NCI-H1694 (cell line): ENCODE measurements at places on chromosomes 5 and 9.
A peak's percentile ranks its signal among the peaks of the same experiment; 100 is the strongest.

DNA sequence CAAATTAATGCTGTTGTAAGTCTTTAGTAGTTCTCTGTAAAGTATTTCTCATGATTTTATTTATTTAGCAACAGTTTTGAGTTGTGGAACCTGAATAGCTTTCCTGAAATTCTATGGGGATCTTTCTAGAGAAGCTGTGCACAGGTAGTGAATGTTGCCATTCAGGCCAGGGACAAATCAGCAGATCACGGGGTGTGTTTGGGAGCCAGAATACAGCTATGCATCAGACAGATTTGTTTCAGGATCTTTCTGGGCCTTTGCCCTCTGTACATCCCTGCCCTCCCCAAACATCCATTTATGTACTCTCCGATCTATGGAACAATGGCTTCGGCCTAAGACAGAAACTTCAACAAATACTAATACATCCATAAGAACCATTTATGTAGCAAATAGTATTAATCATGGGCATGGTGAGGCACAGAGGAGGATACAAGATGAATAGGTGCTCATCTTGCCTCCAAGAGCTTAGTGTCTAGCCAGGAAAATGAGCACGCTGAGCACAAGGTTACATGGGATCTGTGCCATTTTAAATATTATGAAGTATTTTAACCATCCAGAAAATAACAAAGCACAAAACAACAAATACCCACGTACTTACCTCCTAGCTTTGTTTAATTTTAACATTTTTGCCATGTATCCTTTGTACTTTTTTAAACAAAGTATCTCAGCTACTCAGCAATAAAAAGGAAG lies 13.1 kb downstream of the ARHGEF37 start:
- no peak for DNase-seq

- DNase-seq: no peak
These were observed 626 bp downstream of the OR13C2 start for GRCh38 chr9:104604801-104605200.

DNA sequence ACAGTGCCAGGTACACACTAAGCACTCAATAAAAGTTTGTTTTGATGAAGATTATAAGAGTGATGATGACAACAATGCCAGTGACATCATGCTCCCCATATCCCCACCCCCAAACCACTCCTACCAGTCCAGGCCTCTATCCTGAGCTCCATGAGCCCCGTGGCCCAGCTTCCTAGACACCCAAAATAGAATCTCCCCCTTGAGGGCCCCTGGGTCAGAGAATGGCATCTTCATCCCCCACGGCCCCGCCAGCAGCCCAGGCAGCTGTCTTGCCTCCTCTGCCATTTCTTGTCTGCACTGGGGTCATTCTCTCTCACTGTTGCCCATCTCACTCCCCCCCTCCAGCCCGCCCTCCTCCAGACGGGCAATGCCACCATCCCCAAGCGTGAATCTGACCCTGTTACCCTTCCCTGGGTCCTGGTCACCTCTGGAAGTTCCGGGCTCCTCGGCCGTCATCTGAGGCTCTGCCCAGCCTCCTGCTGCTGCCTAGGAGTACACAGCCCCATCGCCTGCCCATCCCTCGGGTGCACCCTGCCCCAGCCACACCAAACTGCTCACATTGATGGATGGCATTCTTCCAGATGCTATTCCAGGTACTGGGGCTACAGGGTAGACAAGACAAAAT lies 76.8 kb upstream of the LMX1B start:
- no peak for DNase-seq

GRCh38 chr9:131434673-131435072 lies 40.8 kb downstream of the PRRC2B start:
- no peak for DNase-seq

DNA sequence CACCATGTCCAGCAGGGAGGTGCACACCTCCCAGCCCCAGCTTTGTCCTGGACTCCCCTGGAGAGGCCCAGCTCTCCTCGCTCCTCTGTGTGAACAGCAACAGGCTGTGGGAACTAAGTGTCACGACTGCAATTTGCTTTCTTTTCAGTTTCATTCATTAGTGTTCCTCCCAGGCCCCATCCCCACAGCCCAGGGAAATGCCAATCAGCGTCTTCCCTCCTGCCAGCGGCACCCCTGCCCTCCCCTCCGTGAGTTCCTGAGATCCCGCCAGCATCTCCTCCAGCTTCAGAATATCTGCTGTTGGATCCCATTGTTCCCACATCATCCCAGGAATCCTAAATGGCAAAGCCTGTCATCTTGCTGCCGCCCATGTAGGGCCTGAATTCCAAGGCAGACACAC lies 13.1 kb upstream of the RPL26L1 start:
- DNase-seq: no peak

DNA sequence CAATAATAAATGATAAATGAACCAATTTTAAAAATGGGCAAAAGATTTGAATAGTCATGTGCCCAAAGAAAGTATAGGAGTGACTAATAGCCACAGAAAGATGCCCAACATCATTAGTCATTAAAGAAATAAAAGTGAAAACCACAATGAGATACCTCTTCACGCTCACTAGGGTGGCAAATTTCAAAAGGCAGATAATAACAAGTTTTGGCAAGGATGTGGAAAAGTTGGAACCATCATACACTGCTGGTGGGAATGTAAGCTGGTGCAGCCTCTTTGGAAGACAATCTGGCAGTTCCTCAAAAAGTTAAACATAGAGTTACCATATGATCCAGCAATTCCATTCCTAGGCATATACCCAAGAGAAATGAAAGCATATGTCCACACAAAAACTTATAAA lies 1819.8 kb downstream of the MAT2B start:
- no peak for DNase-seq

GRCh38 chr5:110625376-110625999 lies 101.0 kb downstream of the TMEM232 start:
- DNase-seq: peak; percentile 30

- DNase-seq: no peak
These were observed 43.4 kb downstream of the PFDN1 start for GRCh38 chr5:140259500-140259899.

DNA sequence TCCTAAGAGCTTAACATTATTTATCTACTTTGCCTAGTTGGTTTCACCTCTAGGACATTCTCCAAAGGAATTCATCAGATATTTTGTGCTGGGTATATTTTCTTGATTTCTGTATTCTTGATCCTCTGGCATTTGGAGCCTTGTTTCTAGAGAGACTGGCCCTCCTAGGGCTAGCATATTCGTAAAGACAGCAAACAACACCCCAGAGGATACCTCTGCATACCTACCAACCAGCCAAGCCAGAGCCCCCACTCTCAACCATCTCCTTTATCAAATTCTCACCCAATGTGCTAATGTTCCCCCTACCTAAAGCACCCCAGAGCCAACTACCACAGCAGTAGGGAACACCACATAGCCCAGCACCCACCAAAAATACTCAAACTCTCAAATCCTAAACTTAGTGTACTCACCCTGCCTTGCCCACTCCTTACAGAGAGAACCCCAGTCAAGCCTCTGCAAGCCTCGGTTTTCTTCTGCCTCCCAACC lies 149.5 kb downstream of the SEMA5A start:
- no peak for DNase-seq
